Cortex of kidney (tissue), 1 donor: ENCODE measurements at places on chromosomes 4 and X.

- no peak for DNase-seq
These were observed 305.3 kb upstream of the NOCT start for GRCh38 chr4:138710297-138710696.

- DNase-seq = no peak
These were observed 38.5 kb downstream of the SMAD1 start for GRCh38 chr4:145520172-145520571.

- DNase-seq = no peak
These were observed 5.7 kb downstream of the ATP1B4 start for GRCh38 chrX:120367402-120368109.

DNA sequence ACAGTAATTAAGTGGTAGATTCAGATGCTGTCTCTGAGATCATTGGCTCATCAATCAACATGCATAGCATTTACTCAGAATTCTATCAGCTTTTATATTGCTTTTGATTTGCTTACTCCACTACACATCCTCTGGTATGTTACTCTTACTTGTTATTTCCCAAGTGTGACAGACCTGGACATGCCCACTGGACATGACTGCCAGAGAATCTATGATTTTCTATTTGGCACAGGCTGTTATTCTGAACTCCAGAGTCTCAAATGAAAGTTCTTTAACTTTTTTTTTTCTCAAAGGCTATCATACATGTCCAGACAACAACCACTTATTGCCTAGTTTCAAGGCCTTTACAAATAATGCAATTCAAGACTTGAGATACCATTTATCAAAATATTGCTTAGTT, 116.1 kb upstream of the ARHGAP24 start:
- DNase-seq = no peak

DNA sequence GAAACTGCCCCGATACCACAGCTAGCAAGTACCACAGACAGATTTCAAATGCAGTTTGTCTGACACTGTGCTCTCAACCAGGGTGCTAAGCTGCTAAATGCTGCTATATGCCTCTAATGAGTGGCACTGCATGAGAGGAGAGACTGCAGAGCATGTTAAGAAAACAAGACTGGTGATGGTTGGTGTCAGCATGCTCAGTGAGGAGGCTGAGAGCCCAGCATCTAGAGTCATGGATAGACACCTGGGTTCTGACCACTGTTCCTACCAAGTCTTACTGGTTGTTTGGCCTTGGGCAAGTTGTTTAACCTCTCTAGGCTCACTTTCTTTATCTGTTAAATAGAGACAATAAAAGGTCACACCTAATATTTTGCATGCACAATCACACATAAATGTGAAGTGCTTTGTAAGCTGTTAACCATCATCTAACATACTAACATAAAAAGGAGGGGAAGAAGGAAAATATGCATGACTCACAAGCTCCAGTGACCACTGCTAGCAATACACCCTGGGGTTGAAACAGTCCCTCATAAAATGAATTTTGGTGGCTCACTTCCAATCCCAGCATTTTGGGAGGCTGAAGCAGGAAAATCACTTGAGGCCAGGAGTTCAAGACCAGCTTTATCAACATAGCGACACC, 20.7 kb downstream of the HHIP start:
- DNase-seq = no peak

- no peak for DNase-seq
These were observed 194.2 kb upstream of the C1QTNF7 start for GRCh38 chr4:15233626-15234025.

- DNase-seq = no peak
These were observed 291.7 kb upstream of the EMCN start for GRCh38 chr4:100809506-100809905.

DNA sequence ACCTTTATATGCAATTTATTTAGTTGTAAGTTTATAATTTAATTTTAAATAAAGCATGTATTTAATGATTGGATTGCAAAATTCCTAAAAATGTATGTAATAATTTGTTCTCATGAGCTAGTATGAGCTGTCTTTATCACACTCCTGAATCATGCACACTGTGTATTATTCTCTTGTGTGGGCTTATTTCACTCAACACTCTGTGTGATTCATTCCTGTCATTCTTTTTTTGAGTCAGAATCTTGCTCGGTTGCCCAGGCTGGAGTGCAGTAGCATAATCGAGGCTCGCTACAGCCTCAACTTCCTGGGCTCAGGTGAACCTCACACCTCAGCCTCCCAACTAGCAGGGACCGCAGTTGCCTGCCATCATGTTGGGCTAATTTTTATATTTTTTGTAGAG, 123.1 kb upstream of the SLC34A2 start:
- no peak for DNase-seq

GRCh38 chr4:39469429-39470077, 10.7 kb downstream of the LIAS start:
- DNase-seq = no peak

DNA sequence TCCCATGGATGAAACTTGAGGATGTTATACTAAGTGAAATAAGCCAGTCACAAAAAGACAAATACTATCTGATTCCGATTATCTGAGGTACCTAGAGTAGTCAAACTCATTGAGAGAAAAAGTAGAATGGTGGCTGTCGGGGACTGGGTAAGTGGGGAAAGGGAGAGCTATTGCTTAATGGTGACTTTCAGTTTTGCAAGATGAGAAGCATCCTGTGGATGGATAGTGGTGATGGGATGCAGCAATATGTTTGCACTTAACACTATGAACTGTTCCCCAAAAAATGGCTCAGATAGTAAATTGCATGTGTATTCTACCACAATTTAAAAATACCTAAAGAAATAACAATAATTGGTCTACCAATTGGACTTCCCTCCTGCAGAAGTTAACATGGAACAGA, 181.5 kb downstream of the SHROOM3 start:
- DNase-seq = no peak

DNA sequence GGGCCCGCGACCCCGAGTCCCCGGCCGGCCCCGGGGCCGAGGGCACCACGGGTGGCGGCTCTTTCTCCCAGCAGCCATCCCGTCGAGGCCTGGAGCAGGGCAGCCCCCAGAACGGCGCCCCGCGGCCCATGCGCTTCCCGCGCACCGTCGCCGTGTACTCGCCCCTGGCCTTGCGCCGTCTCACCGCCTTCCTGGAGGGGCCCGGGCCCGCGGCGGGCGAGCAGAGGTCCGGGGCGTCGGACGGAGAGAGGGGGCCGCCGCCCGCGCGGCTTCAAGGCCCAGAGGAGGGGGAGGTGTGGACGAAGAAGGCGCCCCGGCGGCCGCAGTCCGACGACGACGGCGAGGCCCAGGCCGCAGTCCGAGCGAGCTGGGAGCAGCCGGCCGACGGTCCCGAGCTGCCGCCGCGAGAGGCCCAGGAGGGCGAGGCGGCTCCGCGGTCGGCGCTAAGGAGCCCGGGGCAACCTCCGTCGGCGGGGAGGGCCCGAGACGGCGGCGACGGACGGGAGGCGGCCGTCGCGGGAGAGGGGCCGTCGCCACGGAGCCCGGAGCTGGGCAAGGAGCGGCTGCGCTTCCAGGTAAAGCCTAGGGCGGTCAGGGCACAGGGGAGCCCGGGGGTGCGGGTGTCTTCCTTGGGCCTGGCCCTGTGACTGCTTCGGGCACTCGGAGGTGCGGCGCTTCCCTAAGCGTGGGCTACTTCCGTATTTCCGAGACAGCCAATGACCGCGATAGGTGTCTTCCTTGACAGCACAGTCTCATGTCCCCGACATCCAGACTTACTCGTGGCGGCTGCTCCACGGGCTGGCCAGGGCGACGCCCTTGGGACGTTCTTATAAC, 845 bp downstream of the ZAR1 start:
- no peak for DNase-seq

DNA sequence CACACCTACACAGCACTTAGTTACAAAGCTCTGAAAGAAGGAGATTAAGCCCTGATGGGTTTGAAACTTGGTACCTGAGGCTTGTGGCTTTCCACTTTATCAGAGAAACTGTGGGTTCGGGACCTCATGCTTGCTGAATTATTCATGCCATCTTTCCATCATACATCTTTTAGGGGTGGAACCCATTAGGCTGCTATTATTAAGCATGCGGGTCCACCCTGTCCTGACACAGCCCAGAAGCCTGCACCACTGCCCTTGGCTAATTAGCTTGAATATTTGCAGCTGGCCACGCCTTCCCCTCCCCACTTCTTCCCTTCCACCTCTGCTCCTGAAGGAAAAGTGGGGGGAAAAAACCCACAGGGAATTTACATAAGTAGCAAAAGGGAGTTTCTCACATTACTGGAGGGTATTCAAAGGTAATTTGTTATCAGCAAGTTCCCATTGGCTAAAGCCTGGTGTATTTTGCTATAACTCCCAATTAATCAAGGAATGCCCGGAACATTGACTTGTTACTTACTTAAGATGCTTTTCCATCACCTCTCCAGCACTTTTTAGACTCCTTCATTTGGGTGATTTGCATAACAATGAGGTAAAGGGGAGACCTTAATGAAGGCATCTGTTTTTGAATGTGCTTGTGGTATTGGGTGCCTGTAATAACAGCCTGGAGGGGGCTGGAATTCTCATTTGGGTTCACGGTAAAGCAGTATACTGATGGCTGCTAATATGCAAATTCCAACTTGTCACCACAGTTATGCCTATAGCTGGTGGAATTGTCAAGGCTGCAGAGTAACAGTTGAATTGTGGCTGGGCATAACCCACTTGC, 231.7 kb upstream of the GATB start:
- DNase-seq = no peak

DNA sequence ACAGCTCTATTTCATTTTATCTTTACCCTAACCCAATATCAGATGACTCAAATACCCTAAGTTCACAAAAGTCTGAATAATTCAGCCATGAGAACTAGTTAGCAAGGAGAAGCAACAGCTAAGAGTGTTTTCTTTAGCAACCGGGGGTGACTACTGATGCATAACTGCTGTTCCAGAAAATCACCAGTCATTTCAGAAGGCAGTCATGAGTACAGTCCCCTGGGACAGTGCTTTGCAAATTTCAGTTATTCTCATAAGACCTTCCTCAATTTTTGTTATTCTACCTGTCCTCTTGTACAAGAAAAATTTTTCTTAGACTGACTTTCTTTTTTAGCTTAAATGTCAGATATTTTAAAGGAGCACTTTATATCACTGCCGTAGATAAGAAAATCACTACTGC, 16.4 kb downstream of the BANK1 start:
- DNase-seq = no peak
